Sciatic nerve (tissue), 2 donors: ENCODE measurements at places on chromosomes 4 and X.

- no peak for DNase-seq
Measured at GRCh38 chrX:20397587-20397986, 130.9 kb upstream of the RPS6KA3 start.

DNA sequence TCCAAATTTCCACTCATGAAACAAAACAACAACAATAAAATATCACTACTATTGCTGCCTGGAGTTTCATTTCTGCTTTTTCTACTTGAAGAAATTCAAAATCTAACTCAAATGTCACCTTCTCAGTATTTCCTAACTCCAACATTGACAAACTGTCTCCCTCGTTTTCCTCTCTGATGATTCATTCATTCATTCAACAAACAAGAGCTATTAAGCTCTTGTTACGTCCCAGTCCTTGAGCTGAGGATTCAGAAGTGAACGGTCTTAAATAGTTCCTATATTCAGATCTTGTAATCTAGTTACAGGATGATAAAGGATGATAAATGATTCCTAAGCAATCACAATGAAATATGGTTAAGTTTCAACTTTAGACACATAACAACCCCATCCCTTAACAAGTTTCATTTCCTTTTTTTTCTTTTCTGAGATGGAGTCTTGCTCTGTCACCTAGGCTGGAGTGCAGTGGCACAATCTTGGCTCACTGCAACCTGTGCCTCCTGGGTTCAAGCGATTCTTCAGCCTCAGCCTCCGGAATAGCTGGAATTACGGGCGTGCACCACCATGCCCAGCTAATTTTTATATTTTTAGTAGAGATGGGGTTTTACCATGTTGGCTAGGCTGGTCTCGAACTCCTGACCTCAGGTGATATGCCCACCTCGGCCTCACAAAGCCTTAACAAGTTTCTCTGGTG lies 1.7 kb downstream of the SLC9B2 start:
- no peak for DNase-seq

DNA sequence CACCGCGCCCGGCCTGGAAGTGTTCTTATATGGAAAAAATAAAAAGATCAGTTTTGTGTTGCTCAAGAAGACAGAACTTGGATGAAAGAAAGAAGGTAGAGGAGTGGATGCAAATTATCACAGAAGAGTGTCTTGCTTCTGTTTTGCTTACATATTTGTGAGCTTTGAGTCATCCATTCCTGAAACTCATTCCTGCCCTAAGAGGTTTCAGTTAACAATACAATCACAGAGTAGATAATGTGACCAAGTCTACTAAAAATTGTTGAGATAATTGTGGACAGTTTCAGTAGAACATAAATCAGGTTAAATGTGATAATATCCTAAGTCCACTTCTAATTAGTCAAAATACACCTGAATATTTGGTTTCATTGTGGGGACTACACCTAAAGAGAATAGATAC lies 26.4 kb upstream of the LRCH2 start:
- no peak for DNase-seq

GRCh38 chrX:44043496-44043895 lies 70.3 kb upstream of the NDP start:
- no peak for DNase-seq

DNA sequence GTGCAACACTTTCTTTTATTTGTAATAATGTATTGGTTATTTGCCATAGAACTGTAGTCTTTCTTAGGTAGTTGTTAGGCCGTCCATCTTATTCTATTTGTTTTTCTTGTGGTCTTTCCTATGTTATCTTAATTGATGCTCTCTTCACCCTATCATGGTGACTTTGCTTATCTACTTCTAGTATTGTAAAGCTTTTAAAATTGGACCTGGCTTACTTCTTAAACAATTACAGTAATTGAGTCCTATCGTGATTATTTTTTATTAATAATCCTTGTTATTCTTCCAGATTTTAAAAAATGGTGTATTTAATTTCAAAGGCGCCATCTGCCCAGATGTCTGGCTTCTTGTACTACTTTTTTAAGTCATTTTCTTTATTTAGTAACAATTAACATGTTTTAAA lies 63.7 kb downstream of the CLCN5 start:
- DNase-seq = no peak

- DNase-seq = no peak
Measured at GRCh38 chr4:168383510-168383909, 65.0 kb upstream of the DDX60 start.

- DNase-seq = no peak
Measured at GRCh38 chr4:112802780-112803179, 165.8 kb downstream of the LARP7 start.

- DNase-seq = no peak
Measured at GRCh38 chrX:40984962-40985361, 100.3 kb upstream of the USP9X start.

- no peak for DNase-seq
Measured at GRCh38 chr4:154854362-154854761, 73.3 kb downstream of the RBM46 start.

- DNase-seq = no peak
Measured at GRCh38 chr4:89411539-89412309, 104.1 kb upstream of the GPRIN3 start.

GRCh38 chr4:48108309-48109073 lies 25.6 kb downstream of the TXK start:
- no peak for DNase-seq

DNA sequence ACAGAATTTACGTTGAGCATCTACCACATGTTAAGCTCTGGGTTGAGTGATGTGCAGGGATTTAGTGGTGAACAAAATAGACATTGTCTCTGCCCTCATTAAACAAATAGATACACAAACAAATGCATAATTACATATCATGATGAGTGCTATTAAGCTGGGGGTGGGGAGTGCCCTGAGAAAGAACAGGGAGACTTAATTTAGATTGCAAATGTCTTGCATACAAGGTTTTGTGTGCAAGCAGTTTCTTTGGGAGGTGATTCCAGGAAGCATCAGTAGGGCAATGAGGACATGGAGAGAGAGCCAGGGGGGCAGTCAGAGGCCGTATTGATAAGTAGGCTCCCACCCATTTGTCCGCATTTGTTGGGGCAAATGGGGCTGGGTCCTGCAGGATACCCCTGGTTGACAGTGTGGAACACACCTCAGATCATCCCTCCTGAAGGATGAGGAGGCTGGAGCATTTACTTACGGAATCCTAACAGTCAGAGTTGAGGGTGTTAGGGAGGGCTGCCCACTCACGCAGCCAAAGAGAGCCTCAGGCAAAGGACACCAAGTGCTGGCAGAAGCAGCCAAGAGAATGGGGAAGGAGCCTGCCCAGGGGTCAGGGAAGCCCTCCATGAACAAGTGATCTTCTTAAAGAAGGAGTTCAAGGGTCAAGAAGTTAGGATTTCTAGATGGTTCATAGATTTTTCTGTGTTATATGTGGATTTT lies 245.9 kb downstream of the BCOR start:
- no peak for DNase-seq

DNA sequence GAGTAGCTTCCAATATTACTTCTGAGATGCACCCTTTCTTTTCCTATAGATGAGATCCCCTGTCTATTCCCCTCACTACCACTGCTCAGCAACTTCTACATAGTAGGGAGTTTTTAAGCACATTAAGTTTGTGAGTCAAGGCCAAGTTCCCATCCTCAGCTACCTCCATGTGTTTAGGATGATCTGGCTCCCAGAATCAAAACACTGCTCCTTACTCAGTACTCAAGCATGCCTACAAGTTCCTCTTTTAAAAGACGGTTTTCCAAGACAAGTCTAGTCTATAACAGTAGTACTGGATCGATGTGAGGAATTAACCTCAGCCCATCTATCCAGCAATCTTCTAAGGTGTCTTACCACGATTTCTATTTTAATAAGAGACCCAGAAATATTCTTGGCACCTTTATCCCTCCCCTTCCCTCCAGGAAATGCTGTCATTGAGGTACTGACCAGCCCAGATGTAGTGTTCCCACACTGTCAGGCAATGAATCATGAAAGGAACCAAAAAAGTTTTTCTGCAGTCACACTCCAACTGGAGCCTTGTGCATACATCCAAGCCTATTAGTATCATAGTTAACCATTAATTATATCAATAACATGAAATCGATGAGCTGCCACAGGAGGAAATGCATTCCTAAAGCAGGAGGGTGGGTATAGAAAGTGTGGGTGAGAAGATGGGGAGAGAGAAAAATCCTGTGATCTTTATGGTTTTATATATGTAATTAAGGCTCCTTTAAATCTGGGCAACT lies 29.6 kb downstream of the AREG start:
- no peak for DNase-seq

GRCh38 chr4:7929118-7929951 lies 10.3 kb downstream of the AFAP1 start:
- DNase-seq = no peak

- no peak for DNase-seq
Measured at GRCh38 chr4:96670381-96670780, 830.5 kb downstream of the PDHA2 start.

- DNase-seq = no peak
Measured at GRCh38 chr4:15339737-15340136, 88.1 kb upstream of the C1QTNF7 start.

GRCh38 chr4:173591760-173592159 lies 61.7 kb upstream of the HAND2 start:
- no peak for DNase-seq

GRCh38 chr4:100386270-100386669 lies 131.6 kb downstream of the EMCN start:
- no peak for DNase-seq

- no peak for DNase-seq
Measured at GRCh38 chr4:123017636-123018395, 95.4 kb upstream of the NUDT6 start.

- no peak for DNase-seq
Measured at GRCh38 chrX:36414056-36414455, 494.5 kb downstream of the CFAP47 start.

GRCh38 chr4:30847167-30847566 lies 127.0 kb downstream of the PCDH7 start:
- DNase-seq = no peak

DNA sequence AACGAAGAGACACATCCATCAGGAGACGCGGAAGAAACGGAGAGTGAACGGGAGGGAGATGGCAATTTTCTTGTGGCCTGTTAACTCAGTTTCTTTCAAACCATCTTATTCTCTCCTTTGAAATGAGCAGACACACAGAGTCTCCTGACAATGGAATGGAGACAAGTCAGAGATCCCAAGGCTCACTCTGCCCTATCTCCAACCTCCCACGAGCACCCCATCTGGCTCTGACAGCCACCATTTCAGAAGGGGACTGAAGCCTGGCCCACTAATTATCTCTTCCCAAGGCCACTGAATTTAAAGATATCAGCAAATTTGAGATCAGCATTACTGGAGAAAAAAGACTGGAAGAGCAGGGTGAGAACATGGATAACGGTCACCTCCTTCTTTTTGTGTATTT lies 215.6 kb downstream of the DHX15 start:
- DNase-seq = no peak

DNA sequence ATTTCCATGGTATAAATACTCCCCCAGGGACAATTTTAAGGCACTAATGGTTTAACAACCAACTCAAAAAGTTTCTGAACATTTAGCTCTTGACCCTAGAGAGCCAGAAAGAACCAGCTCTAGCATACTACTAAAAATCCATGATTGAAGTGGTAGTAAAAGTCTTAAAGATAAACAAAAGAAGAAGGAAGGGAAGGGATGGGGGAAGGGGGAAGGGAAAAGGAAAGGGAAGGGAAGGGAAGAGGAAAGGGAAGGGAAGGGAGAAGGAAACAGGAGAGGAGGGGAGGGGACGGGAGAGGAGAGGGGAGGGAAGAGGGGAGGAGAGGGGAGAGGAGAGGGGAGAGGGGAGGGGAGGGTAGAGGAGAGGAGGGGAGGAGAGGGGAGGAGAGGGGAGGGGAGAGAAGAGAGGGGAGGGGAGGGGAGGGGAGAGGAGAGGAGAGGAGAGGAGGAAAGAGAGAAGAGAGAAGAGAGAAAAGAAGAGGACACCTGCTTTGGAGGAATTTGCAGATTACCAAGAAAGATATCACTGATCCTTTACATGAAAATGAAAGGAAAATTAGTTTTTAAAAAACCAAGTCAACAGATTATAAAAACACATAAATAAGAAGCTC lies 26.4 kb upstream of the FAM241A start:
- DNase-seq = no peak

DNA sequence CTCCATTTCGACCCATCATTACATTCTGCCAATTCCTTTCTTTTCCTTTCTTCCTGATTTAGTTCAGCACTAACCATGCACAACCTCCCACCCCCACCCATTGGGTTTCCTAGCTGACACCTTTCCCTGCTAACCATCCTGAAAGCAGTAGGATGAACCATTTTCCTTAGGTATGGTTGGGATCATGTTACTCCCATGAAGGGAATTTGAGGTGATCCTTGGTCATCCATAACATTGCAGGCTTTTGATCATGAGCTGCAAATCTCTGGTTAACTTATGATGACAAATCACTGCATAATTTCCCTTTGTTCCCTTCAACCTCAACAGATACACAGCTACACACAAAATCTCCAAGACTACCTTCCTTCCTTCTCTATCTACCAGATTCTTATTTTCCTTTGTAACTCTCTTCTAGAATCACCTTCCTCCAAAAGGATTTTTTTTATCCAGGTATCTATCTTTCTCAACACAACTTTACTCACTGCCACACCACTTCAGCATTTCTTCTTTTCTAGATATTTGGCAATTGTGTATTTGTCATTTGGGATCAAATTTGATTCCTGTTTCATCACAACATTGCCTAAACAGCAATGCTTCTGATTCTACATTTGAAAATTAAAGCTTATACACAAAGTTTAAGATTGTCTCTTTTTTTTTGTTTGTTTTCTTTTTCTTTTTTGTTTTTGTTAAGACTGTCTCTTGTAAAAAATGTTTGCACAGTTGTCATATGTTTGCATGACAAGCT lies 145.1 kb downstream of the RBM47 start:
- DNase-seq = no peak

DNA sequence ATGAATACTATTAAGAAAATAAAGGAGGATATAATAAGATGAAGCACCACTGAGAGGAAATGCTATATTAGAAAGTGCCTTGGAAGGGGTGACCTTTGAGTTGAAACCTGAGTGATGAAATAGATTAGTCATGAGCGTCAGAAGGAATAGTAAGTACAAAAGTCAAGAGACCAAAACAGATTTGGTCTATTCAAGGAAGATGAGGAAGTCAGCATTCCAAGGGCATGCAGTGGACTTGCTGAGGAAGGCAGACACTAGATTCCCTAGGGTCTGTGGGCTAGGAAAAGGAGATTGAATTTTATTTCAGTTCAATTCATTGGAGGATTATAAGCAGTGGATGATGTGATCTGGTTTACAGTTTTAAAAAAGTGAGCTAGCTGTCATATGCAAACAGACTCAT lies 73.0 kb upstream of the WDFY3 start:
- DNase-seq = no peak

DNA sequence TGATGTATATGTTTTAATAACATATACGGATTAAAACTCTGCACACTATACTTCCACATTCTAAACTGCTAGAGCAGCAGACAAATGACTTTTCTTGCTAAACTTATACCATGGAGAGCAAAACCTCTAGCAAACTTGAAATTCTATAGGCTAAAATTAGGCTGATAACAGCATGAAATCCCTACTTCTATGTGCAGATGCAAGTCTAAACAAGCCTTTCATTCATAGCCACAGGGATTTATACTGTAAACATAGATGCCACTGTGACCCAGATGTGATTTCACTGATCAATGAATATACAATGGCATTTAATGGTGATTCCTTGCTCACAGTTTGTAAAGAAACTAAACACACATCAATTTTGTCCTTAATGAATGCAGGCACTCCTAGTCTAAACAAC lies 151.0 kb downstream of the ANTXR2 start:
- DNase-seq = no peak

GRCh38 chrX:8873102-8873501 lies 71.9 kb upstream of the FAM9A start:
- DNase-seq = no peak
